ENCODE measurements at places on chromosomes 3 and 15.

DNA sequence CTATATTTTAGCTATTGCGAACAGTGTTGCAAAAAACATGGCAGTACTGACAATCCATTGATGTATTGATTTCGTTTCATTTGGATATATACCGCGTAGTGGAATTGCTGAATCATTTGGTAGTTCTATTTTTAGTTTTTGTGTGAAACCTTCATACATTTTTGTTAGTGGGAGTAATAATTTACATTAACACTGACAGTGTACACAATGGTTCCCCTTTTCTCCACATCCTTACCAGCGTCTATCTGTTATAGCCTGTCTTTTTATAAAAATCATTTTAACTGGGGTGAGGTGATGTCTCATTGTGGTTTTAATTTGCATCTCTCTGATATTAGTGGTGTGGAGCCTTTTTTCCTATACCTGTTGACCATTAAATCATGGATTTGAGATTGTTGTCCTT, 392.4 kb upstream of the ALCAM start:
- DNase-seq: no peak

- no peak for DNase-seq
Observed at GRCh38 chr3:194464692-194465091, 22.1 kb downstream of the ATP13A3 start.

- DNase-seq: no peak
Observed at GRCh38 chr3:39183211-39184080, 8.9 kb downstream of the XIRP1 start.

GRCh38 chr15:58313810-58314592, 117.8 kb upstream of the LIPC start:
- no peak for DNase-seq

- DNase-seq: no peak
Observed at GRCh38 chr3:37458162-37459120, 284.1 kb upstream of the LRRFIP2 start.

DNA sequence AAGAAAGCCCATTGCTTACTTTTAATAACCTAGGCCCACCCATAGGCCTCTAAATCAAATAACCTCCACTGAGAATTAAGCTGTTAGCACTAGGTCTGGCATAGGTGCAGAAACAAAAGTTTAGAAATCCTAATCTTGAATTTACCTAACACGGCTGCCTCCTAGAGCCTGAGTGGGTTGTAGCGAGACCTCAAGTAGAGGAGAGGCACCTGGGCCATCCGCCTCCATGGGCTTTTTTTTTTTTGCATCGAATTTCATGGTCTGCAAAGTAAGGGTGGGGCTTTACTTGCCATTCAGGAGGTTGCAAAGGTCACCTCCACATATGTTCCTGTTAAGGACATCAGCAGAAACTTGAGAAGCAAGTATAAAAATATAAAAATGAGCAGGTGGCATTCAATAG, 6.6 kb upstream of the TPM1 start:
- no peak for DNase-seq

DNA sequence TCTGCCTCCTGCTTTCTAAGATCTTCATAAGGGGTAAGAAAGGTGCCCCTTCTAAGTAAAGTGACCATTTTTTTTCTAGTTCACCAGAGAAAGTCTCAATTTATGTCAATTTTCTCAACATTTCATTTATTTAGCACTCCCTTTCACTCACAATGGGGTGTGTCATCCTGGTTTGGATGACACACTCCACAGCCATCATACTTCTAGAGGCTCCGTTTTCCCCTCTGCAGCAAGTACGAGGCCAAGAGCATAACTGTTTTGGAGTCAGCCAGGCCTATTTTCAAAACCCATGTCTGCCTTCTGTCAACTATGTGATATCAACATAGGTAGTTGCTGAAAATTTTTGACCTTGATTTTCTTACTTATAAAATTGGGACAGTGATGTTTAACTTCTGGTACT, 703.2 kb downstream of the NLGN1 start:
- no peak for DNase-seq

DNA sequence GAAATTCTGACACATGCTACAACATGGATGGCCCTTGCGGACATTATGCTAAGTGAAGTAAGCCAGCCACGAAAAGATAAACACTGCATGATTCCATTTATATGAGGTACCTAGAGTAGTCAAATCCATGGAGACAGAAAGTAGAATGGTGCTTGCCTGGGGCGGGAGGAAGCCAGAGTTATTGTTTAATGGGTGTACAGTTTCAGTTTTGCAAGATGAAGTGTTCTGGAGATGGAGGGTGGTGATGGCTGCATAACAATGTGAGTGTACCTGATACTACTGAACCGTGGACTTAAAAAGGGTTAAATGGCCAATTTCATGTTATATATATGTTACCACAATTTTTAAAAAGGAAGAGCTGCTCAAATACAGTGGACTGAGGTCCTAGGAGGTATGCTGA, 66.9 kb downstream of the SEMA5B start:
- no peak for DNase-seq

DNA sequence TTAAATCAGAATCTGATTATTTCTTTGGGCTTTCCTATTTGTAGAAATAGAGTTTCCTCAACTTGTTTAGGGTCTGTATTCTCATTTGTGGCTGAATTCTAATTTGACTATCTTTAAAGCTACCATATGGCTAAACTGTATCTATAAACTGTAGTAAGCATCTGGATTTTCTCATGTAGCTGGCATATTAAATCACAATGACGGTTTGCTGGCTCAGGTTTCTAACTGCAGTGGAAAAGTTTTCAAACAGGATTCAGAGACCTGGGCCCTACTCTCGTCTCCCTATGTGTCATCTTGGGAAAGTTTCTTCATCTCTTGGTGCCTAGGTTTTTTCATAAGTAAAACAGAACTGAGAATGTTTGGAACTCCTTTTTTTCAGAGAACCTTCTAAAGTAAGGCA, 68.3 kb downstream of the GALK2 start:
- no peak for DNase-seq

- DNase-seq: no peak
Observed at GRCh38 chr15:80152896-80153876, at the start of gene FAH. Gene FAH, plus strand, starts transcription at chr15:80152999. Its CDS starts 56 bp downstream, at chr15:80153055.

GRCh38 chr3:66261355-66261754, 40.6 kb downstream of the SLC25A26 start:
- DNase-seq: no peak

DNA sequence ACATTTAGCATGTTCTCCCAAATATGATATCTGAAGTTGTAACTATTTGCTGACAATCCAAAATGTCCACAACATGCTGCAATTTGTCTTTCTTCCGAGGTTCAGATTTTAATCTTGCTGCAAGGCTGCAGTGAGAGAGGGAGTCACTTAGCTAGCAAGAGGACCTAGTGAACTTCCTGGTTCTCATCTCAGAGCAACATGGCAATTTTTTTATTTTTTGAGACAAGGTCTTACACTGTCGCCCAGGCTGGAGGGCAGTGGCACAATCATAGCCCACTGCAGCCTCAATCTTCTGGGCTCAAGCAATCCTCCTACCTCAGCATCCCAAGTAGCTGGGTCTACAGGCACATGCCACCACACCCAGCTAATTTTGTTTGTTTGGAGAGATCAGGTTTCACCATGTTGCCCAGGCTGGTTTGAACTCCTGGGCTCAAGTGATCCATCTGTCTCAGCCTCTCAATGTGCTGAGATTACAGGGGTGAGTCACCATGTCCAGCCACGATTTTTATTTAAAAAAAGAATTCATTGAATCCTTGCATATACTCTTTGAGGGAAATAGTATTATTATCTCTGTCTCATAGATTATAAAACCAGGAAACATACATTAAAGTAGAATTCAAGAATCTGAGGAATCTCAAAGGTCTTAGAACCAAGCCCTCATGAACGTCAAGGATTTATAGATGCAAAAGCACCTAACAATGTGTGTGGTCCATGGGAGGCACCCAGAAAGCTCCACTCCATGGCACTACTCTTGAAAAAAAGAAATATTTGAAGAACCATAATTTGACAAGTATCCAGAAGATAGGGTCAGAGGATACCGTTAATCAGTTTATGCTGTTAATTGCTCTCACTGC, 9.1 kb downstream of the HDC start:
- no peak for DNase-seq

- DNase-seq: no peak
Observed at GRCh38 chr3:13880811-13881156, 913 bp upstream of the WNT7A start.
